ENCODE measurements at places on chromosomes 12 and 14.
A peak's percentile ranks its signal among the peaks of the same experiment; 100 is the strongest.

DNA sequence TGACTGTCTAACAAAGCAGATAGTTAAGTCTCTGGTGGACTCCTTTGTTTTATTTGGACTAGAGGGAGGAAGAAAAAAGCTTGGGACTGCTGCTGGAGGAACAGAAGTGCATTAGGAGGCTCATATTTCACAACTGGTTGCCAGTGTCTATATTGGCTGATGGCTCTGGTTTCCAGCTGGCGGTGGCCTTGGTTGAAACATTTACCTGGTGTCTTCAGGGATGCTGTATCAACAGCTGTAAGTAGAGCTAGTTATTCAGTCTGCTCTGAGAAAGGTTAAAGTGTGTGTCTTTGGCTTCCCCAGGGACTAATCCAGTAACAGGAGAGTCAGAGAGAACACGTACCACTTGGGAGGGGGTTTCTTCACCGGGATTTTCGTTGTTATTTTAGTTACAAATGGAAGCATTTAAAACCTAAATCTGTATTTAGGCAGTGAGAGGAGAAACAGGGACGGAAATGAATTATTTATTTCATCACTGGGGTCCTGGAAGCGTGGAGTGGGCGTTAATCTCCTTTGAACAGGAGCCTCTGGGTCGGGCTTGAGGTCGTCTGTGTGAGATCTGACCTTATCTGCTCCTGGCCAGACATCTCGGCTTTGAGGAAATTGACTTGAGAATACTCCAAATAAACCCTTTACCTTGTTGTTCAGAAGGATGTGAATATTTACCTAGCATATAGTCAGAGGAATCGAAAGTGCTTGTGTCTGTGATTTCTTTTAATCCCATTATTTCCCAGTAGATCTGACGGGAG is 149.9 kb downstream of the NRXN3 start:
- peak; percentile 97 for DNase-seq

- peak; percentile 74 for DNase-seq
These were observed 589.3 kb upstream of the TMEM132C start for GRCh38 chr12:127677537-127678131.

DNA sequence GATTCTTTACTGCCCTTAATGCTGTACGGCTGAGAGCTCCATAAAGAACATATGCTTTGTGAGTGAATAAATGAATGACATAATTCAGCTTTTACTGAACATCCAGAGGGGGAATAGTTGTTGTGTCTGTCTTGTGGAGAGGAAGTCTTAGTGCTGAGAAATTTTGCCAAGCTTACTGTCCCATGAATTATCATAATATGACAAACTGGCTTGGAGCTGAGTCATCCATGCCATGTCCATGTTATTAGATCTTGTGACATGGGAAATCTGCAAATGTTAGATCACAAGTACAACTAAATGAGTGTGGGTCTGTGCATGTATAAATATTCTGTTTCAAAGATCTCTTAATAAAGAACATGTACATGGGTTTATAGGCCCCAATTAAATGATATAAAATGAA is 350.4 kb downstream of the BMP4 start:
- DNase-seq: no peak

DNA sequence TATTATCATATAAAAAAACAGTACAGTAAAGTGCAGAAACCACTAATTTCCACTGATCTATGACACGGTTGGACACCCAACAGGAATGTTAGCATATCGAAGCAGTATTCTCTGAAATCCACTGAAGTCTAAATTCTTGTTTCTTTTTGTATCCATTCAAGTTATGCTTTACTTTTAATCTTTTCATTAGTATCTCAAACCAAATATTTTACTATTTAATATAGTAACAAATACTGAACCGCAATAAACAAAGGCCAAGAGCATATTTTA is 41.1 kb downstream of the ATXN2 start:
- DNase-seq: no peak

GRCh38 chr14:71555654-71556559 is 376.3 kb upstream of the RGS6 start:
- no peak for DNase-seq

DNA sequence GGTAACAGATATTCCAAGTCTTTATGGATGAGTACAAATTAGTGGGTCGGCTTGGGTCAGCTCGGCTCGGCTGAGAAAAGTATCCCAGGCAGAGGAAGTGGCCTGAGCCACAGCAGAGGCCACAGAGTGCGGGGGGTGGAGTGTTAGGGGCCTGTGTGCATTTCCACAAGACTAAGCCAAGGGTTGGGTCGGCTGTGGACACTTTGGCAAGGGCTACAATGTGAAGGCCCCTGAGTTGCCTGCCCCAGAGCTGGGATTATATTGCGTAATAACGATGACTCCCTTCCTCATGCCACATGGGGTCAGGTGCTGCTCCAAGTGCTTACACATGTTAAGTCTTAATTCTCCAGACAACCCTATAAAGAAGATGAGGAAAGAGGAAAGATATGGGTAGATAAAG is 11.4 kb downstream of the EVL start:
- no peak for DNase-seq

DNA sequence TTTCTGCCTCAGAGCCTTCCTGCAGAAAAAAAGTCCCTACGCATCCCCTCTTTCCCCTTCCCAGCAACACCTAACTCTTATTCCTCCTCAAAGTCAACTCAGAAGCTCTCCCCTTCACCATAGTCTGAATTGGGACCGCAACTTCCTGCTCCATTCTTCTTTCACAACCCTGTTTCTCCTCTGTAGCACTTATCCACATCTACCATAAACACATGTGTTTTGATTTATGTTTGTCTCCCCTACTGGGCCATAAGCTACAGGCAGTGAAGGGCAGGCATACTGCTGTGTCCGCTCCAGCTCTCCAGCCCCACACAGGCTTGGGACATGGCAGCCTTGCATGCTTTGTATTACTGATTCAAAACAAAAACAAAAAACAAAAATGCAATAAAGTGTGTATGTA is 5.9 kb downstream of the SDR9C7 start:
- DNase-seq: no peak

DNA sequence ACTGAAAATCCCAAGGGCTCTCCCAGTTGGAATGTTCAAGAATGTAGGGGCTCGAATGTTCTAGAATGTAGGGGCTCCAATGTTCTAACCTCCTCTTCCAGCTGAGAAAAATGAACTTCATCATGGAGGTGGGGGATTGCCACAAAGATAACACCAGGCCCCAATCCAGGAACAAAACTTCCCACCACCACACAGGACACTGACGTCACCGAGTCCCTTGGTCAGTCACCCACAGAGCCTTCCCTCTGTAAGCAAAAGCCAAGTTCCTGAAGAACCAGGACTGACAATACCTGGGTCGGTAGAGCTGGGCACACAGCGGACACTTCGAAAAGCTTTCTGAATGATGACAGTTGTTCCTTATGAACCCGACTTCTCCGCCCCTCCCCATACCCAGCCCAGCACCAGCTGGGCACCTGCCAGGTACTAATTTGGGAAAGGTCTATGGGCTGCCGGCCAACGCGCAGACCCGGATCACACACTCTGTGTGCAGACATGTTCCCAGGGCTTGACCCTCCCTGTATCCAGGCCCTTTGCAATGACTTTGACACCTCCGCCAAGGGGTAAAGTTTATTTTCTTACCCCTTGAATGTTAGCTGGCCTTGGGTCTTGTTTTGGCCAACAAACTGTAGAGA is 18.9 kb downstream of the ITPK1 start:
- DNase-seq: no peak

- DNase-seq: no peak
These were observed 289.1 kb downstream of the RMST start for GRCh38 chr12:97751704-97752103.

GRCh38 chr14:57464008-57464730 is 29.5 kb downstream of the CCDC198 start:
- no peak for DNase-seq

- DNase-seq: no peak
These were observed 2.6 kb downstream of the MLEC start for GRCh38 chr12:120689397-120690082.

GRCh38 chr14:106657460-106657859 is 1131.1 kb downstream of the TMEM121 start:
- no peak for DNase-seq

DNA sequence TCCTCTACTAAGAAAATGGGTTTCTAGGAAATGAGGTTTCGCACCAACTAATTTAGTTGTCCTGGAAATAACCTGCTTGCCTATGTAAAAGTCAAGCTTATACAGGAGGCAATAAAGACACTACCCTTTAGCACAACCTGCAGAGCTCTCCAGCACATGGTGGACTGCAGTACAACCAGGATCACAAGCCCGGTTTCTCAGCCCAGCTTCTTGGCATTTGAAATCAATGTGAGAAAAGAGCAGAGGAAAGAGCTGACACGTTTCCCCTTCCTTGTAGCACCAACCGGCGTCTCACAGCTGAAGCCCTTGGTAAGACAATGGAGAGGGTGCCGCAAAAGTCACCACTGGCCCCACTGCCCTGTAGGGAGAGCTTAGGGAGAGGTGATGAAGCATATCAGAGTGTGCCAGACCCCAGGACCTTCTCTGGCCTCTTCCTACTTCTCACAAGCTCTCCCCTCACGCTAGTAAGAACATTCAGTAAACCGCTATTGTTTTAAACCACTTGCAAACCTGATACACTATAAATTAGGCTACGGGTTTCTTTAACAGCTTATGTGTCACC is 8.6 kb downstream of the SPTLC2 start:
- no peak for DNase-seq

- no peak for DNase-seq
These were observed 5.2 kb downstream of the KCNJ8 start for GRCh38 chr12:21769307-21769706.

GRCh38 chr12:34396861-34397590 is 374.7 kb downstream of the ALG10 start:
- no peak for DNase-seq

DNA sequence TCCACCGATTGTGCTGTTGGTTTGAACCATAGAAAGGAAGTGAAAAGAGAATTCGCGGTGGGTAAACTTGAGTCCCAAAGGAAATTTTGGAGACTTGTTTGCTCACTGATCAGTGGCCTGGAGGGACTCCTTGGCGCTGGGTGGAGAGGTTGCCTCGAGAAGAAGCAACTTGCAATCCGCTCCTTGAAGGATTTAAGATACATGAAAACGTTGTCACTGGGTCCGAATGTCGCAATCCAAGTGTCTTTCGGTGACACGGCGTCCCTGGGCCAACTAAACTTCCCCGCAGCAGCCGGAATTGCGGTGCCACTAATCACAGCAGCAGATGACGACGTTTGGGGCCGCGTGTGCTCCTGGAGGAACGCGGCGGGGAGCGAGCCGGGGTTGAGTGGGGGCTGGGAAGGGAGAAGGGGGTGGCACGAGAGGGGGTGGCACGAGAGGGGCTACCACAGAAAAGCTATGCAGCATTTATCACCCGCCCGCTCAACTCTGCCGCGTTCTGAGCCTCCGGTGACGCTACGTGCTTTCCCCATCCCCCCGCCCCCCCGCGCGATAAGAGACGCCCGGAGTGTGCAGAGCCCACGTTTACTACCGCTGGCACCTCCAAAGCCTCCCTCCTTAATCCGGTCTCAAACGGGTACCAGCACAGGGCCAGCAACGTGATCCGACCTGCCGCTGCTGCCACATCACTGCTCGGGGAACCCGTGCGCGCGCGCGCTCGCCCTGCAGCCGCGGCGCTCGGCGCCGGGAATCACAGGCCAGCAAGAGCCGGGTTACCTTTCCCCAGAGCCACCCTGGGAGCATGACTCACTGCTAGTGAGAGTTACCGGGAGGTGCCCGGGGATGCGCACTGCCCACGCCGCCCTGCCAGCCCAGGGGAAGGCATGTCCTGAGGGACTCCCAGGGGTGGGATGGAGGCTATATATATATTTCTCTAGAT is 833 bp upstream of the BHLHE41 start:
- peak; percentile 12 for DNase-seq

GRCh38 chr12:130675121-130675520 is 41.0 kb downstream of the RIMBP2 start:
- DNase-seq: no peak

GRCh38 chr12:131383741-131384543 is 326.9 kb upstream of the SFSWAP start:
- DNase-seq: no peak

- DNase-seq: no peak
These were observed 38.1 kb downstream of the HNRNPC start for GRCh38 chr14:21231020-21231652.

- no peak for DNase-seq
These were observed 778 bp downstream of the SLC8B1 start for GRCh38 chr12:113333877-113334785.

GRCh38 chr14:24948261-24948847 is 101.6 kb downstream of the STXBP6 start:
- DNase-seq: no peak

- no peak for DNase-seq
These were observed 17.0 kb upstream of the BCL11B start for GRCh38 chr14:99288948-99289347.

- DNase-seq: no peak
These were observed 153.1 kb downstream of the BCAT1 start for GRCh38 chr12:24795699-24796347.

DNA sequence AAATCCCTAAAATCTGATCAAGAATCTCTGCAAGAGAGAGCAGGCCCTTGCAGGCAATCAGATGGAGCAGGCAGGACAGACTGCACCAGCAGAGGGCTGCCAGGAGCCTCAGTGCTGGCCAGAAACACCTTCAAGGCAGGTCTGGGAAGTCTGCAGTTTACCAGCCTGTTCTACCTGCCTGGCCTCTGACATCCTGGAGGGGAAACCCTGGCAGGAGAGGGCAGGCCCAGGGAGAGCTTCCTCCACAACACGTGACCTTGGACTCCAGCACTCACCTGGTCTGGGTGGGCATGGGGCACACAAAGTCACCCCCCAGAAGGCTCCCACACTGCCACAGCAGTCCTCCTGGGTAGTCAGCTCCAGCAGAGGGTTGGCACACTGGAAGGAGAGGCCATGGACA is 56.0 kb downstream of the ISCA2 start:
- DNase-seq: no peak

- peak; percentile 74 for DNase-seq
These were observed at the start of gene B4GALNT3 for GRCh38 chr12:459430-460258. Gene B4GALNT3 (plus strand): TSS chr12:459939. CDS start chr12:460377, 438 bp downstream.

DNA sequence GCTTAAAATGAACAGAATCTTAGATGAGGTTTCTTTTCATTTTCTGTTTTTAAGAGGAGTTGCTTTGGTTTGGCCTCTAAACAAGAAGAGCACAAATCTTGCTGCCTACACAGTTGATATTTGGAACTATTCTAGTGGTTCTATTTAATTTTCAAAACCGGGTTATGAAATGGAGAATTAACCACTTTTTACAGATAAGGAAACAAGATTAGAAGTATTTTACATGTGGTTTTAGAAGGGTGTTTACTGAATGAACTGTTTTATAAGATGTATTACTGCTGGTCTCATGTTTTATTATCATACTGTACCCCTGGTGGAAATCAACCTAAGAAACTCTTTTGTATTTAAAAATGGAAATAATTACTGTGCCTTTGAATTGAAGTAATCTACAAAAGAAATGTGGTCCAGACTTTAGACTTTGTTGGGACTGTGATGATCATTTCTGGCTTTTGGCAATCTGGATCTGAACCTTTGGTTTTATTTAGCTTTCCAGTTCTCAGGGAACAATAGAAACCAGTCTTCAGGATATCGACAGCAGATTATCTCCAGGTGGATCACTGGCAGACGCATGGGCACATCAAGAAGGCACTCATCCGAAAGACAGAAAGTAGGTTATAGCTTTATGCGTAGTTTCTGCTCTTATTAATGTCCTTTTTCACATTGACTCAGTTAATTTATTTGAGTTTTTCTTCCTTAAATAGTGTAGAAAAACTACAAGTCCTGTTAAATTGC is 43.2 kb downstream of the TBK1 start:
- no peak for DNase-seq
